ENCODE measurements at places on chromosomes 7 and 10.

- H3K36me3 ChIP-seq = no peaks in the 10 kb centered on the region
- no peaks in the 10 kb centered on the region for H3K27me3 ChIP-seq
- no peak for DNase-seq
- no peak overlapping the region for H3K27ac ChIP-seq
- no peaks in the 10 kb centered on the region for H3K4me1 ChIP-seq
Measured at GRCh38 chr7:85688712-85689111, 501.9 kb upstream of the SEMA3D start.

DNA sequence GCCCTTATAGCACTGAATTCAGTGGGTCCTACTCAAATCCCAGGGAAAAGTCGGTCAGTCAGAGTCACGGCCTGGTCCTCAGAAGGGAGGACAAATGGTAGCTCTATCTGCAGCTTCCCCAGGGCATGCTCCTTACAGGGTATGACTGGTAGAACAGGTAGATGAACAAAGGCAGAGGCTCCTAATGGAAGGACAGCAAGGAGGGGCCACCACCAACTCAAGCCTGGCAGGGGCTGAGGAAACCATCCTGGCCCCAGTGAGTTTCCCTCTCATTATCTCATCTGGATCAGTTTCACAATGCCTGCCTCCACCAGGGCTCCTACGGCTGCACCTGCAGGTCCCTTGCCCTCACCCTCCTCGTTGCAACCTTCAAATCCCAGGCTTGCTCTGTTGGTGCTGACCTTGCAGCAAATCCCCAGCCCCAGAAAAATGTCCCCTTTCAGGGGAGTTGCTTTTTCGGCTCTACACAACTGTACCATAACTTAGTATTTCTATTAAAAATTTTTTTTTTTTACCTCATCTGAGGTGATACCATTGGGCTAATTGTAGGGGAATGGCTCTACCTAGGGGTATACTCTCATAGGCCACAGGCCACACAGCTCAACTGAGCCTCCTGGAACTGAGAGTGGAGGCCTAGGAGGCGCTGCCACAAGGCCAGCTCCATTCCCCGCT, 2.4 kb upstream of the MYO1G start:
- peaks cover 12% of the 10 kb centered on the region for H3K36me3 ChIP-seq
- H3K27ac ChIP-seq = peak overlapping the region; percentile 98
- no peaks in the 10 kb centered on the region for H3K27me3 ChIP-seq
- peak overlapping the region; percentile 98 for H3K4me3 ChIP-seq

DNA sequence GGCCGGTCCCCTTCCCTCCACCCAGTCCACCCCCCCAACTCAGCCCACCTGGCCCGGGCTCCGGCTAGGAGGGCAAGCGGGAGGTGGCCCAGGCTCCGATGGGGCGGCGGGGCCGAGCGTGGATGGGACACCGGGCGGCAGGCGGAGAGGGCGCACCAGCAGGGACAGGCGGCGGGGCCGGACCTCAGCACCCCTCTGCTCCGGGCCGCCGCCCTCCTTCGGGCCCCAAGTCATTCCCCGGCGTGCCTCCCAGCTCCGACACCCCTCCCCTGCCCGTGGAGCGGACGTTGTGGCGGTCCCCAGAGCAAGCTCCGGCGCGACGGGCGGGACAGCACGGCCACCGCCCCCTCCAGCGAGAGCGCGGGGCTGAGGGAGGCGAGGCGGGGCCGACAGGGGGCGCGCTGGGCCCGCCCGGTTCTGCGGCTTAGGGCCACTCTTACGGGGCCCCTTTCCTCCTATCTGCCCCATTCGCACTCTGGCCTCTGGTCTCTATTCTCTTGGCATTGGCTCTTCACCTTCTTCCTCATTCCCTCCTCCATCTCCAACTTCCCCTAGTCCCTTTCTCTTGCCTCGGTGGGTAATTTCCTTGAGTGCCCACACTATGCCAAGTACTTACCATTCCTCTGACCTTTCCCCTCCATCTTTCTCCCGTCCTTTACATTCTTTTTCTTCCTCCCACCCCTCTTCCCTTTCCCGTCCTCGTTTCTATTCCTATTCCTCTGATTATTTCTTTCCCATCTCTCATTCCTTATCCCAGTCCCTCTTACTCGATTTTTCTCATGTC, 701 bp upstream of the GBX1 start:
- peak overlapping the region; percentile 92 for H3K4me3 ChIP-seq
- peak overlapping the region; percentile 9 for H3K27ac ChIP-seq
- H3K27me3 ChIP-seq = peaks cover 41% of the 10 kb centered on the region
- peak; percentile 61 for DNase-seq

DNA sequence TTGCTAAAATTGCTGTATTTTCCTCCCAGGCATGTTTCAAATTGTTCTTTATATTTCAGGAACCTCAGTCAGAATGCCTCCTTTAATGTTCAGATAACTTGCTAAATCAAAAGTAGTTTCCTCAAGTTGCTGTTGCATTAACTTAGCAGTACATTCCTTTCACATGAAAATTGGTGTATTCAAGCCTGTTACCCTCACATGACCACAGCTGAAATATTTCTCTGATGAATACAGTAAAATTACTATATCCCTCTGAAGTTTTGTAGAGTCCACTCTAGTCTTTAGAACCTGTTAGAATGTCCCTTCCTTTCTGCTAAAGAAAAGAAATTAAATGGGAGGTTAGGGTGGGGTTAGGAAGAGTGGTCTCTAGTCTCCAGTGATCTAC, 24.5 kb upstream of the C1GALT1 start:
- H3K4me3 ChIP-seq = peak overlapping the region; percentile 83
- no peaks in the 10 kb centered on the region for H3K27me3 ChIP-seq
- H3K4me1 ChIP-seq = peaks cover 39% of the 10 kb centered on the region
- peak overlapping the region; percentile 91 for H3K27ac ChIP-seq
- peaks cover 3% of the 10 kb centered on the region for H3K36me3 ChIP-seq

GRCh38 chr10:4546500-4546899, 279.5 kb upstream of the AKR1E2 start:
- no peak for DNase-seq
- H3K4me3 ChIP-seq = no peak overlapping the region
- H3K27me3 ChIP-seq = peaks cover 22% of the 10 kb centered on the region
- no peaks in the 10 kb centered on the region for H3K4me1 ChIP-seq
- no peaks in the 10 kb centered on the region for H3K36me3 ChIP-seq
